ENCODE measurements at places on chromosomes 6 and 20.

DNA sequence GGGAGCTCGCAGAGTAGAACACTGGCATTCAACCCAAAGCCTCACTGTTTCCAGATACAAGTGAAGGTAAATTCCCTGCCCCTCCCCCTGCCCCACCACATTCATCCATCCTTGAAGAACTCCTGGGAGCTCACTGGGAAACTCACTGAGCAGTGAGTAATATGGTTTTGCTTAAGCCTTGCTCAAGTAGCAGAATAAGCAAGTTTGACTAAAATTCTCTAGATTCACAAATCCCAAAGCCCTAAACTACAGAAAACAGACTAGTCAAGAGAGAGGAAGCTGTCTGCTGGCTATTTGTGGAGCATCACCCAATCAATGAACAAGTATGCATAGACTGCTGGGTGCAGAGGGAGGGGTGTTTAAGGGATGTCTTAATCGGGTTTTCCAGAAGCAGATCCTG lies 82.1 kb downstream of the UNC5CL start:
- DNase-seq: no peak

GRCh38 chr20:48718786-48719578 lies 108.8 kb downstream of the PREX1 start:
- no peak for DNase-seq

DNA sequence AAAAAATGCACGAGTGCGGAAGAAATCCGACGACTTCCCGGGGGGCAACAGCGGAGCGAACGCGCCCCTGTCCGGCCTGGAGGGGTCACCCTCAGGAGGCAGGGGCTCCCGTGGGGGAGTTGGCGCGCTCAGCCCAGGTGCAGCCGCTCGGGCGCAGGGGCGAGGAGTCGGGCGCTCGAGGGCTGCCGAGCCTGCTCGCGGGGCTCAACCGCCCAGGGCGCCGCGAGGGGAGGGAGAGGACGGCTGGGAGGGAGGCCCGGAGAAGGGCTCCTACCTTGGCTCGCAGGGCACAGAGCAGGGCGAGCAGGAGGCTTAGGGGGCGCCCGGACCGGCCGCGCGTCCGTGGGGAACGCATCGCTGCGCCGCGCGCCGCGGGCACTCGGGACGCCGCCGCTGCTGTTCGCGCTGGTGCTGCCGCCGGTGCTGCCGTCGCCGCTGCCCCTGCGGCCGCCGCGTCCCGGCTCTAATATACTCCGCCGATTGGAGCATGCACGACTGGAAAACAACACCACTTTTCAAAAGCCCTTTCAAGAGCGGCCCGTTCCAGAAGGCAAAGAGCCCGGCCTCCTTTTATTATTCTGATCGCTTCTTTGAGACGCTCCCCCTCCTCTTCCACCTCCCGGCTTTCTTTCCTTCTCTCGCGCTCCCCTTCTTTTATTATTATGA lies 490 bp downstream of the JAG1 start:
- DNase-seq: no peak

- DNase-seq: no peak
Measured at GRCh38 chr6:45851034-45851400, 164.6 kb downstream of the CLIC5 start.

GRCh38 chr6:159916237-159916636 lies 25.4 kb downstream of the MAS1 start:
- DNase-seq: no peak
